ENCODE measurements at places on chromosomes 1 and 21. TPM values are rescaled to one million over a fixed set of nuclear protein-coding genes. Genes with fewer than 3 reads are reported as not detected.
A peak's percentile ranks its signal among the peaks of the same experiment; 100 is the strongest.

GRCh38 chr1:103087256-103087655, 21.1 kb downstream of the COL11A1 start:
- no peak for DNase-seq
- no peaks in the 10 kb centered on the region for H3K36me3 ChIP-seq
- no peak overlapping the region for H3K27ac ChIP-seq

- no peak overlapping the region for H3K27ac ChIP-seq
- no peaks in the 10 kb centered on the region for H3K27me3 ChIP-seq
- no peaks in the 10 kb centered on the region for H3K4me1 ChIP-seq
- DNase-seq: no peak
- H3K36me3 ChIP-seq: no peaks in the 10 kb centered on the region
- no peak overlapping the region for H3K4me3 ChIP-seq
These were observed 157.7 kb upstream of the COL11A1 start for GRCh38 chr1:103266036-103266435.

Gene GPR157
- total RNA-seq: 3.4 TPM

- H3K4me1 ChIP-seq: no peaks in the 10 kb centered on the region
- H3K27ac ChIP-seq: no peak overlapping the region
- no peak overlapping the region for H3K4me3 ChIP-seq
- DNase-seq: no peak
- H3K27me3 ChIP-seq: peaks cover 2% of the 10 kb centered on the region
These were observed 293.1 kb downstream of the USP25 start for GRCh38 chr21:16022921-16023320.

- no peak overlapping the region for H3K27ac ChIP-seq
- no peaks in the 10 kb centered on the region for H3K36me3 ChIP-seq
- H3K4me1 ChIP-seq: no peaks in the 10 kb centered on the region
- H3K4me3 ChIP-seq: no peak overlapping the region
These were observed 61.4 kb upstream of the DYNLT5 start for GRCh38 chr1:66690666-66691381.

Gene PYHIN1
- total RNA-seq: 7.0 TPM

Gene PLEKHG5
- total RNA-seq: 1.7 TPM

Gene OR6N2
- total RNA-seq: not detected

DNA sequence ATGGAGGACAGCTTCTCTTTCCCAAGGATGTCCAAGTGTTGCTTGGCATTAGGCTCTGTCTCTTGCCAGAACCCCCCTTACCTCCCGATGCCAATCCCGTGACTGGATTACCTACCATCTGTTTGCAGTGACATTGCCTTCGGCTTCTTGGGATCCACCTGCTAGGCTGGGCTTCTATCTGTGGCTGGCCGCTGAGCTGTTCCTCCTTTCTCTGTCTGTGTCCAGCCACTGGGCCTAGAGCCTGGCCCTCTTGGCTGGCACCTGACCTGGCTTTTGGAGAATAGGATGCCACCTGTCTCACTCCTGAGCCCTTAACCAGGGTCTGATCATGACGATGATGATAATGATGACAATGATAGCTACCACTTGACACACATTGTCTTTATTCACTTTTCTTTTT, 41.6 kb upstream of the STUM start:
- H3K27ac ChIP-seq: no peak overlapping the region
- no peaks in the 10 kb centered on the region for H3K36me3 ChIP-seq
- no peak overlapping the region for H3K4me3 ChIP-seq
- no peak for DNase-seq
- H3K27me3 ChIP-seq: peaks cover 14% of the 10 kb centered on the region

Gene ANGPTL3
- total RNA-seq: not detected

GRCh38 chr1:40592107-40592803, 60.8 kb downstream of the ZNF684 start:
- no peaks in the 10 kb centered on the region for H3K36me3 ChIP-seq
- DNase-seq: peak; percentile 33
- peaks cover 3% of the 10 kb centered on the region for H3K27me3 ChIP-seq
- no peak overlapping the region for H3K27ac ChIP-seq
- no peak overlapping the region for H3K4me3 ChIP-seq

Gene SELL
- 105 TPM for total RNA-seq

Gene EPHB2
- total RNA-seq: 0.13 TPM

DNA sequence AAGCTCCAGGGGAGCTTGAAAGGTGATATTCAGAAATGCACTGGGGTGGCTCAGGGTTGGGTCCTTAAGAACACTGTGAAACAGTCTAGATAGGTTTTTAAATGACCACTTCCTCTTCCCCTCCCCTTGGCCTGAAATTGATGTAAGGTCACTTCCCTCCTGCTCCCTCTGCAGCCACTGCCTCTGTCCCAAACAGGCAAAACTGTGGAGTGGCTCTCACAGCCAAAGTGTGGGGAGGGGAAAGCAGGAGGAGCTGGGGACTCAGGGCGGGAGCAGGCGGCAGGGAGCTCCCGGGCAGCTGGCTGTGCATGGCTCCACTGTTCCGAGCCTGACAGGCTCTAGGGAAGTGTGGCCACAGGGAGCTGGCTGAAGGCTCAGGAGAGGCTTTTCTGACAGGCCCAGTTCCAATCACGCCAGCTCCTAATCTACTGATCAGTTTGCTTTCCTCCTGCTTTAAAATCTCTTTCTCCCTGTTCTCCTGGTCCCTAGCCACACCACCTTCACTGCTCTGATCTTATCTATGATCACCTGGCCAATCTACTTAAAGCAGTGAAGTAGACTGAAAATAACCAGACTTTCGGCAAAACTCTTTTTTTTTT, 5.1 kb upstream of the CSRP1 start:
- no peaks in the 10 kb centered on the region for H3K36me3 ChIP-seq
- H3K27me3 ChIP-seq: no peaks in the 10 kb centered on the region
- H3K4me1 ChIP-seq: peaks cover 16% of the 10 kb centered on the region
- DNase-seq: no peak
- H3K4me3 ChIP-seq: no peak overlapping the region

GRCh38 chr1:8165595-8166360, 139.7 kb upstream of the ERRFI1 start:
- peak overlapping the region; percentile 15 for H3K27ac ChIP-seq
- H3K36me3 ChIP-seq: no peaks in the 10 kb centered on the region
- peaks cover 31% of the 10 kb centered on the region for H3K4me1 ChIP-seq
- H3K27me3 ChIP-seq: no peaks in the 10 kb centered on the region
- H3K4me3 ChIP-seq: no peak overlapping the region
- DNase-seq: peak; percentile 37

Gene CD58
- 11.1 TPM for total RNA-seq

- no peak overlapping the region for H3K4me3 ChIP-seq
- no peak overlapping the region for H3K27ac ChIP-seq
- no peaks in the 10 kb centered on the region for H3K27me3 ChIP-seq
- H3K36me3 ChIP-seq: no peaks in the 10 kb centered on the region
- DNase-seq: no peak
These were observed 37.8 kb upstream of the GADD45A start for GRCh38 chr1:67647036-67647798.

DNA sequence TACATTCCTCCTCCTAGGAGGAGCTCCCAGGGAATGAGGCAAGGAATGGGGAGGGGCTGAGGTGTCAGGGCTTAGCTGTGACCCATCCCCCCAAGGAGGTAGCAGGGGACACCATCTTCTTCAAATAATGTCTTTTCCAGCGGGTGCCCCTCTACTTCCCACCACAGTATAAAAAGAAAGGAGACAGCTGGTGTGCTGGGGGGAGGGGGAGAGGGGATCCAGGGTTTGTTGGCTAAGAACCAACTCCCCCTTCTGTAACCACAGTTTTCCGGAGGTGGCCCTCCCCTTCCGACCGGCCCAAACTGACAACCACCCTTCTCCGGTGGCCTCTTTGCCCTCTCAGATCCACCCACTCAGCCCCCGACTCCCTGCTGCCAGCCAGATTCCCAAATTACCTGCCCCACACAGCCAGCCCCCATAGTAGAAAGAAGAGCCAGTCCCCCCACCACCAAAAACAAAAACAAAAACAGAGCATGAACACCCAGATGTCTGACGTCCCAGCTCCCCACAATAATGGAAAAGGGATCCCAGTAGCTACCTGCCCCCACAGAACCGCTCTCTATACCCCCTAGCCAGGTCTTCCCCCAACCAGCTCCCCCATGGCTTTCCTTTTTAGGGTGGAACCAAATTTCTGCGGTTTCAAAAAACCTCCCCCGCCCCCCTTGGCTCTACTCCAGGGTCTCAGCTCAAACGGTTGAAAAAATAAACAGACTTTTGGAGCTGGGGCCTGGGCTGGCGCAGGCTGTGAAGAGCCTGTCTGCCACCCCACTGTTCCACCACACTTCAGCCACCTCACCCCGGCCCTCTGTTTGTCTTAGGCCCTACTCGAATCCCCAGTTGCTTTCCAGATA, 2.1 kb downstream of the ARHGEF2 start:
- peak; percentile 89 for DNase-seq
- H3K4me3 ChIP-seq: peak overlapping the region; percentile 98
- peaks cover 66% of the 10 kb centered on the region for H3K36me3 ChIP-seq
- no peaks in the 10 kb centered on the region for H3K27me3 ChIP-seq
- H3K4me1 ChIP-seq: peaks cover 67% of the 10 kb centered on the region
- H3K27ac ChIP-seq: peak overlapping the region; percentile 94

DNA sequence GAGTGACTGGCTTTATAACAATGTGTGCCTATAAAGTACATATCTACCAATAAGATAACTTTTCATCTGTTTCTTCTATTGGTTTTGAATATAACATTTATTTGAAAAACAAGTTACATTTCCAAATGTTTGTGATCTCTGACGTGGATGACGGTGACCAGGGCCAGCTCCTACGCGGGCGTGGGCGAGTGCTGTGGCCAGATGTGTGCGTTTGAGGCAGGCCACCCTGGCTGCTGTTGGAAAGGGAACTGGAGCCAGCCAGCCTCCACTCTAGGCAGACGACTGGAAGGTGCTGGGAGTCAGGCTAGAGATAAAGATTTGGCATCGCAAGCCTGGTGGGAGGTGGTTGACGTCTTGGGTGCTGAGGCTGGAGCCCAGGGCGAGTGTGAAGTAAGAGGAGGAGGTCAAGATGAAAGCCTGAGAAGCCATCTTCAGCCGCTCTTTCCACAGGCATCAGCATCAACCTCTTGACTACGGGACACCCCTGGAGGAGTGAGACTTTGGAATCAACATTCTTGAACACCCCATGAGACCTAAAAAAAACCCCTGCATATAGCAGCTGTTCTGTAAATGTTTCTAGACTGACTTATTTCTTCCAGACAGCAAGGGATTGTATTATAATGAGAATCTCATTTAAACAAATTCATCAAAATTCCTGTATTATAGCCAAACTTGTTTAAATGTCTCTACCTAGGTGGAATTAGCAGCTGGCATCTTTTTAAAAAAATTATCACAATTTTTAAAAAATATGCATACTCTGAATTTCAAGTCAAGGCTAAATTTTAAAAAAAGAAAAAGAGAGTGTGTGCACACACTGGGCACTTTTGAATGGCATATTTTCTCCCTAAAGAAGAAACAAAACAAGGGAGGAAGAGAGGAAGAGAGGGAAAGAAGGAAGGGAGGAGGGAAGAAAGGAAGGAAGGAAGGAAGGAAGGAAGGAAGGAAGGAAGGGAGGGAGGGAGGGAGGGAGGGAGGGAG, 112.5 kb upstream of the SLC44A3 start:
- no peaks in the 10 kb centered on the region for H3K4me1 ChIP-seq
- H3K4me3 ChIP-seq: no peak overlapping the region
- H3K36me3 ChIP-seq: no peaks in the 10 kb centered on the region
- no peak for DNase-seq
- H3K27me3 ChIP-seq: no peaks in the 10 kb centered on the region
- no peak overlapping the region for H3K27ac ChIP-seq

GRCh38 chr1:20465187-20465586, 20.8 kb downstream of the CAMK2N1 start:
- DNase-seq: no peak
- no peak overlapping the region for H3K4me3 ChIP-seq
- no peaks in the 10 kb centered on the region for H3K36me3 ChIP-seq
- H3K27me3 ChIP-seq: peaks cover 20% of the 10 kb centered on the region

DNA sequence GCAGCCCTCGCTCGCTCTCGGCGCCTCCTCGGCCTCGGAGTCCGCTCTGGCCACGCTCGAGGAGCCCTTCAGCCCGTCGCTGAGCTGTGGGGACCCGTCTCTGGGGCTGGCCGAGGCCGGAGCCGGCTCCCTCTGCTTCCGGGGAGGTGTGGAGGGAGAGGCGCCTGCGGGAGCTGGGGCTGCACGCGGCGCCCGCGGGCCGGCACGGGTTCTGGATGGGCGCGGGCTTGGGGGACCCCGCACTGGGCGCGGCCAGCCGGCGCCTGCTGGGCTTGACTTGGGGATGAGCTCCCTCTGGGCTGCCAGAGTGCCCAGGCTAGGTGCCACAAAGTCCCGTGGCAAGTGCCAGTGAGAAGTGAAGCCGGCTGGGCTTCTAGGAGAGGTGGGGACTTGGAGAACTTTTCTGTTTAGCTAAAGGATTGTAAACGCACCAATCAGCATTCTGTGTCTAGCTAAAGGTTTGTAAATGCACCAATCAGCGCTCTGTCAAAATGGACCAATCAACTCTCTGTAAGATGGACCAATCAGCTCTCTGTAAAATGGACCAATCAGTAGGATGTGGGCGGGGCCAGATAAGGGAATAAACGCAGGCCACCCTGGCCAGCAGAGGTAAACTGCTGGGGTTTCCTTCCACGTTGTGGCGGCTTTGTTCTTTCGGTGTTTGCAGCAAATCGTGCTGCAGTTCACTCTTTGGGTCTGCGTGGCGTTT, 20.2 kb downstream of the EXOC8 start:
- H3K36me3 ChIP-seq: no peaks in the 10 kb centered on the region
- H3K27me3 ChIP-seq: no peaks in the 10 kb centered on the region
- no peaks in the 10 kb centered on the region for H3K4me1 ChIP-seq
- H3K4me3 ChIP-seq: no peak overlapping the region
- no peak overlapping the region for H3K27ac ChIP-seq
- peak; percentile 7 for DNase-seq

GRCh38 chr1:160105155-160105554, 6.7 kb upstream of the IGSF8 start:
- peaks cover 4% of the 10 kb centered on the region for H3K27me3 ChIP-seq
- H3K4me3 ChIP-seq: no peak overlapping the region
- peaks cover 38% of the 10 kb centered on the region for H3K4me1 ChIP-seq
- H3K36me3 ChIP-seq: no peaks in the 10 kb centered on the region
- DNase-seq: no peak

DNA sequence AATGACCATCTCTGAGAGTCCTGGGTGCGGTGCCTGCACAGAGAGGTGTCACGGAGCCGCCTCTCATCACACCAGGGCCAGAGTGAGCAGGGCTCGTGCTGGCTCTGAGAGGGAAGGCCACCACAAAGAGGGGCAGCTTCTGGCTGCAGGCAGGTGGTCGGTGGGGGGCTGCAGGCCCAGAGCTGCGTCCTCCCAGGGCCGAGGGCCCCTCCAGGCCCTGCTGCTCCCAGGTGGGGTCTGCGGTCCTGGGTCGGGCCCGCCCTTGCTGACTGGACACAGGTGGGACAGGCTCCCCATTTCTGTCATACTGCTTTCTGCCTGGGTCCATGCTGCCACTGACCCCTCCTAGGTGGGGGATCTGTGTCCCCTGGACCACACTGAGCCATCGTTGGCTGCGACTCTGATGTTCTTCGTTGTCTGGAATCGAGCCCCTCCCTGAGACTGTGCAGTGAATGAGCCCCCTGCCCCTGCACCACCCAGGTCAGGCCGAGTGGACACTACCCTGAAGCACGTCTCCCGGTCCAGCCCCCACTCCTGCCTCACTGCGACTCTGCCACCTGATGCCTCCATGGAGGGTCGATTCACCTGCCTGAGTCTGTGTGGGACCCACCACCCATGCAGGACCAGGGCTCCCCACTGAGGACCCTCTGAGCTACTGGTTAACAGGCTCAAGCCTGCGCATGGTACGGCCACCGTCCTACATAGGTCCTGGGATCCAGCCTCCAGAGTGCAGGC, 332.0 kb upstream of the VAMP3 start:
- H3K27me3 ChIP-seq: no peaks in the 10 kb centered on the region
- H3K36me3 ChIP-seq: no peaks in the 10 kb centered on the region
- no peak overlapping the region for H3K27ac ChIP-seq
- no peak overlapping the region for H3K4me3 ChIP-seq
- DNase-seq: no peak

Gene SHISAL2A
- total RNA-seq: 14.6 TPM
